ENCODE measurements at places on chromosomes 6 and 20. TPM values are rescaled to one million over a fixed set of nuclear protein-coding genes. Genes with fewer than 3 reads are reported as not detected.

SIRPB1 gene
- 0.99 TPM for total RNA-seq

- no peak for DNase-seq
Observed at GRCh38 chr6:111031151-111031550, 49.3 kb downstream of the RPF2 start.

LY6G5C gene
- not detected for total RNA-seq

PEX3 gene
- 21.4 TPM for total RNA-seq

GRCh38 chr6:18507561-18507960, 120.4 kb downstream of the RNF144B start:
- DNase-seq, result no peak

- DNase-seq, result no peak
Observed at GRCh38 chr6:45947807-45948206, 67.9 kb downstream of the CLIC5 start.

KLC4 gene
- 15.6 TPM for total RNA-seq

DNA sequence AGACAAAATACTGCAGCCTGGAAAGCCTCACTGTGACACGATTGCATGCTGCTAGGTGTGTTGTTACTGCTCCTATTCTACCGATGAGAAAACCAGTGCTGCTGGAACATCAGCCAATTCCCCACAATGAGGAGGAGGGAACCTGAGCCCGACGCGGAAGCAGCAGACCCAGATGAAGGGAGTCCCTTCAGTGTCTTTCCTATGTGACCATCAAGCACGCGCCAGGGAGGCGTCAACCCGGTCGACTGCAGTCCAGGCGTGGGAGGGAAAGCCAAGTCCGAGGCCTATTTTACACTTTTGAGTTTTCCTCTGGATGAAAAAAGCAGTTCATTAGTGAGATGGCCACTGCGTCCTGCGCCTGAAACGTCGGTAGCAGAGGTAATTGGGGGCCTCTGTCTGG, 63.3 kb downstream of the STK35 start:
- DNase-seq, result no peak

Measured in skin of body (tissue), 3 donors.